Neural progenitor cell (in vitro differentiated cells): ENCODE measurements at places on chromosomes 12 and 14. TPM values are rescaled to one million over a fixed set of nuclear protein-coding genes. Genes with fewer than 3 reads are reported as not detected.

Gene FGD4
- 29.6 and 41.4 TPM in 2 replicates for total RNA-seq

Gene KCNA5
- total RNA-seq = 0.19 and 1.1 TPM in 2 replicates

Gene POLE2
- 55.2 and 66.9 TPM in 2 replicates for total RNA-seq

Gene KLHDC1
- total RNA-seq = 0.99 and 1.4 TPM in 2 replicates

Gene P2RX2
- 0.15 TPM in 1 of 2 replicates, not detected in the other for total RNA-seq

Gene PMEL
- total RNA-seq = 207 and 301 TPM in 2 replicates

Gene KRT82
- not detected in 2 replicates for total RNA-seq

Gene VWF
- 8.0 and 11.3 TPM in 2 replicates for total RNA-seq

Gene TTC6
- 0.06 and 2.6 TPM in 2 replicates for total RNA-seq

Gene GPATCH2L
- total RNA-seq = 68.2 and 93.0 TPM in 2 replicates

Gene LRFN5
- total RNA-seq = 0.12 and 0.49 TPM in 2 replicates

Gene LRIG3
- 56.2 and 67.5 TPM in 2 replicates for total RNA-seq

Gene OR9K2
- not detected in 2 replicates for total RNA-seq

Gene IL31
- total RNA-seq = not detected in 2 replicates

Gene CLEC6A
- not detected in 2 replicates for total RNA-seq

Gene SLC38A4
- total RNA-seq = 1.8 and 2.5 TPM in 2 replicates

Gene NCKAP5L
- total RNA-seq = 5.6 and 19.0 TPM in 2 replicates

Gene RPGRIP1
- total RNA-seq = 0.47 and 3.4 TPM in 2 replicates

Gene SPTB
- total RNA-seq = 0.09 and 0.77 TPM in 2 replicates

Gene OTOGL
- total RNA-seq = 0.13 and 0.77 TPM in 2 replicates

Gene COL2A1
- 69.1 and 330 TPM in 2 replicates for total RNA-seq

Gene ANG
- total RNA-seq = 0.99 TPM in 1 of 2 replicates, not detected in the other

Gene TSPAN9
- 7.8 and 26.2 TPM in 2 replicates for total RNA-seq

Gene TNFAIP2
- 5.3 and 14.0 TPM in 2 replicates for total RNA-seq

Gene YBX3
- 78.9 and 123 TPM in 2 replicates for total RNA-seq

Gene KIF26A
- total RNA-seq = 6.1 and 40.2 TPM in 2 replicates

Gene SLC7A8
- total RNA-seq = 56.5 and 83.7 TPM in 2 replicates

Gene SIX6
- 1.4 and 1.7 TPM in 2 replicates for total RNA-seq
